A549 treated with Mapracorat at 1 μM for 4 hours (cell line): ENCODE measurements at places on chromosomes 7 and 10. TPM values are rescaled to one million over a fixed set of nuclear protein-coding genes. Genes with fewer than 3 reads are reported as not detected.

Gene ZCCHC24
- 2.6 to 4.4 TPM (median 3.8 TPM) in 5 replicates for total RNA-seq

Gene KAZALD1
- 2.0 to 3.0 TPM (median 2.8 TPM) in 5 replicates for total RNA-seq

Gene ATG9B
- total RNA-seq, result 0.39 to 0.66 TPM (median 0.65 TPM) in 5 replicates

Gene HOXA4
- total RNA-seq, result 1.3 to 2.2 TPM (median 1.8 TPM) in 5 replicates

Gene HTR5A
- not detected in 5 replicates for total RNA-seq

Gene UPK3BL2
- 1.6 to 3.6 TPM (median 2.4 TPM) in 5 replicates for total RNA-seq
